HepG2 (cell line): ENCODE measurements at places on chromosomes 1 and 21. TPM values are rescaled to one million over a fixed set of nuclear protein-coding genes. Genes with fewer than 3 reads are reported as not detected.
A peak's percentile ranks its signal among the peaks of the same experiment; 100 is the strongest.

The SHISAL2A gene
- not detected in 2 replicates for total RNA-seq

DNA sequence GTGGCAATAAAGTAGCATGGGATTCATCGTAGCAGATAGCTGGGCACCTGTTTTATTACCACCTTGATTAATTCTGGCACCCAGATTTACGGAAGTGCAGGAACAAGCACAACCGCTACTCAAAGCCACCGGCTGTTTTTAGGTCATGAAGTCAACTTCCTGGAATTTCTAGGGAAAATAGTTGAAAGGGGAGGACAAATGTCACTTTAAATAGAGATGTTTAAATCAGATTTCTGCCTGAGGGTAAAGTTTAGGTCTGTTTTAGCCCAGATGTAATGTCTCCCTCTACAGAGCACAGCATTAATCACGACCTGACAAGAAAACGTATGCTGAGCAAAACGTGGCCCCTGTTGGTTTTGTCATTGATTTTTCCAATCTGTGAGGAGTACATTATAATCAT is 8.0 kb downstream of the ADGRL2 start:
- H3K4me3 ChIP-seq = no peak overlapping the region
- DNase-seq = peak; percentile 38
- H3K27me3 ChIP-seq = no peaks in the 10 kb centered on the region
- H3K27ac ChIP-seq = no peak overlapping the region
- H3K4me1 ChIP-seq = peaks cover 21% of the 10 kb centered on the region

The MYOG gene
- not detected in 2 replicates for total RNA-seq

The NGF gene
- not detected in 2 replicates for total RNA-seq

DNA sequence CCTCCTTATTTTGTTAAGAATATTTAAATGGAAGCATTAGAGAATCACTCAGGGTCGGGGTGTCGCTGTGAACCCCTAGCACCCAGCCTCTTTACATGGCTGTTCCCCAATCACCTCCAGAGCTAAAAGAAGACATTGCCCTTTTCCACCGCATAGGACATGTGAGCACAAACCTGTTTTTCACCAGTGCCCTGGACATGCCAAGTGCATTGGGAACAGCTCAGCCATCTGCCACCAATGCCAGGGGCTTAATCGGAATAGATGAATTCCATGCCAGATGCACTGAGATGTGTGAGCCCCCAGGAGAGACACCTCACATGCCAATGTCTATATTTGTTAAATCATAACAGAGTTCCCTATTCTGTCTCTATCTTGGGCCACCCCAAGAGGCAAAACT is 33.3 kb downstream of the EIF2D start:
- no peaks in the 10 kb centered on the region for H3K36me3 ChIP-seq
- no peak for DNase-seq
- no peak overlapping the region for H3K27ac ChIP-seq
- H3K27me3 ChIP-seq = no peaks in the 10 kb centered on the region
- no peak overlapping the region for H3K4me3 ChIP-seq

GRCh38 chr1:68051475-68051874 is 1.0 kb upstream of the DIRAS3 start:
- H3K27ac ChIP-seq = no peak overlapping the region
- no peak for DNase-seq
- no peak overlapping the region for H3K4me3 ChIP-seq
- no peaks in the 10 kb centered on the region for H3K4me1 ChIP-seq

DNA sequence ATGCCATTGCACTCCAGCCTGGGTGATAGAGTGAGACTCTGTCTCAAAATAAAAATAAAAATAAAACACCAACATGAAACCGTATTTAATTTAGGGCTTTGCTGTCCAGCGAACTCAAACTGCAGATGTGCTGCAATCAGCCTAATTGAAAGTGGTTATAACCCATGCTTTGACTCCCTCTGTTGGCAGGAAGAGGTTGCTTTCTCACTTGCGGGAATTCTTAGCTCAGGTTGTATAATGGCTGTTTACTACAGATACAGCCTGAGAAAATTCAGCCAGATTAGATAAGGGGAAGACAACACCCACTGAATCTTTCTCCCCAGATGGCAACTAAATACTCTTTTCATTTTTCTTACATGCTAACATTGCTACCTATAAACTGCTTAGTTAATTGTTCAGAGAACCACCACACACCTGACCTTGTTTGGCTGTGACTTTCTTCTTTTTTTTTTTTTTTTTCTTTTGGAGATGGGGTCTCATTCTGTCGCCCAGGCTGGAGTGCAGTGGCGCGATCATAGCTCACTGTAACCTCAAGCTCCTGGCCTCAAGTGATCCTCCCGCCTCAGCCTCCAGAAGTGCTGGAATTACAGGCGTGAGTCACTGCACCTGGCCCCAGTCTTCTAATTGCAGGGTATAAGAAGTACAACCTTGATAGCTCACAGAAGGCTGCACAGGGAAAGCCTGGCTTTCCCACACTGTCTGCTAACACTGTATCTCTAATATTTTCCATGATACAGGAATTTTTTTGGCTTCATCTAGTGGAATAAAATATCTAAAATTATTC is 34.6 kb downstream of the DNTTIP2 start:
- H3K27me3 ChIP-seq = no peaks in the 10 kb centered on the region; the same call in 2 of the 3 replicates
- no peaks in the 10 kb centered on the region for H3K36me3 ChIP-seq
- H3K4me3 ChIP-seq = no peak overlapping the region
- no peak overlapping the region for H3K27ac ChIP-seq

DNA sequence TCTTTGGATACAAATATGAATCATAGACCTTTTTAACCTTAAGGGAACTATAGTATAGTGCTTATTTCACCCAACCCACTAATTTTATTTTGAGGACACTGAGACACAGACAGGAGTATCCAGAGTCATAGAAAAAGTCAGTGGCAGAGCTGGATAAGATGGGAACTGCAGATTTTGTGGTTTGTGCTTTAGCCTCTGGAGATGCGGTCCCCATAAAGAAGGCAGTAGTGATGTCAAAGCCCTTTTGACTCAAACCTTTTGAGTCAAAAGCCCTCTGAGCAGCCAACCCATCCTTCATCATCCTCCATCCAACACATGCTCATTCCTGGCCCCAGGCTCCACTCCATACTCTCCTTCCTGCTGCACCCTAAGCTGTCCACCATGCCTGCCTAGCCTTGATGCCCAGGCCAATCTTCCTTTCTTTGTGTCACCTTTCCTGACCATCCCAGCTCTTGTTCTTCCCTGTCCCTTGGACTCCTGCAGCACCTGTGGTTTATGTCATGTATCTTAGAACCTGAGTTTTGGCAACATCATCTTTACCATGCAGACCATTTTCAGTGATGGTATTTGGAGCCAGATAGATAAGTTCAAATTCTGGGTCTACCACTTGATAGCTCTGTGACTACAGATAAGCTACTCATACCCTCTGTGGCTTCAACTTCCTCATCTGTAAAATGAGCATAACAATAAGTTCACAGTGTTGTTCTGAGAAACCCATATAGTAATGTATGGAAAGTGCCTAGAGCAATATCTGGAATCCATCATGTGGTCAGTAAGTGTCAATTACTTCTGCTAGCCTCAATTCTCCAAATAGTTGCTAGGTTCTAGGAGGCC is 20.1 kb downstream of the SLAMF1 start:
- H3K27me3 ChIP-seq = no peaks in the 10 kb centered on the region
- no peak overlapping the region for H3K4me3 ChIP-seq
- H3K36me3 ChIP-seq = no peaks in the 10 kb centered on the region

The SAMD13 gene
- 0.18 TPM in 2 replicates for total RNA-seq

DNA sequence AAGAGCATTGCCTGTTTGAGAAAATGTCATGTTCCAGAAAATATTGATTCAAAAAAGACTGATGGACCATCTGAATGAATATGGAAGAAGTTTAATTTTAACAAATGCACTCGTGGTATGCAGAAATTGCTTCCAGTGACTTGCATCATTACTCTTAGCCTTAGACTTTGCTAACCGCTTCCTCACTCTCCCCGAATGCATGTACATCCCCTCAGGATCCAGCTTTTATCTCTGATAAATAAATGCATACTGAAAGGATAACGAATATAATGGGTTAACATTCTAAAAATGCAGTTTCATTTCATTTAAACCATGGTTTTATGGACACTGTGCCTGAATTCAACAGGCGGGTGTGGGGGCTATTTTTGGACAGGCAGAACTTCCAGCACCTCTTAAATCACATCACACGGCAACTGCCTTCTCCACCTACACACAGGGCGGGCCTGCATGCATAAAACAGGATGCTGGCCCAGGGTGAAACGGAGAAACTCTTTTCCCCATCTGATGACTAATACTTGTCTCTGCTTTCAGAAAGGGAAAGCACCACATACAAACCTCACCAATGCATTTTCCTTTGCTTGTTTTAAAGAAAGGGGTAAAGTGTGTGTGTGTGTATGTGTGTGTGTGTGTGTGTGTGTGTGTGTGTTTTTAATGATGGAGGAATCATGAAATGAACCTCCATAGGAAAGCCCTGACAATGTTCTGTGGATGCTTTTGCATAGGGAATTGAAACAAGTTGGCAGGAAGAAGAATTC is 48.7 kb downstream of the SPAG17 start:
- H3K27ac ChIP-seq = no peak overlapping the region
- H3K27me3 ChIP-seq = no peaks in the 10 kb centered on the region
- no peaks in the 10 kb centered on the region for H3K4me1 ChIP-seq
- no peak overlapping the region for H3K4me3 ChIP-seq

- no peak overlapping the region for H3K27ac ChIP-seq
- no peaks in the 10 kb centered on the region for H3K27me3 ChIP-seq
- no peaks in the 10 kb centered on the region for H3K36me3 ChIP-seq
- no peaks in the 10 kb centered on the region for H3K4me1 ChIP-seq
- no peak overlapping the region for H3K4me3 ChIP-seq
- DNase-seq = no peak
These were observed 163.8 kb downstream of the CHRM3 start for GRCh38 chr1:239550178-239550577.

The LDLRAD1 gene
- total RNA-seq = 1.2 and 2.5 TPM in 2 replicates

The FLG2 gene
- not detected in 2 replicates for total RNA-seq

The HCRTR1 gene
- total RNA-seq = not detected in 2 replicates

DNA sequence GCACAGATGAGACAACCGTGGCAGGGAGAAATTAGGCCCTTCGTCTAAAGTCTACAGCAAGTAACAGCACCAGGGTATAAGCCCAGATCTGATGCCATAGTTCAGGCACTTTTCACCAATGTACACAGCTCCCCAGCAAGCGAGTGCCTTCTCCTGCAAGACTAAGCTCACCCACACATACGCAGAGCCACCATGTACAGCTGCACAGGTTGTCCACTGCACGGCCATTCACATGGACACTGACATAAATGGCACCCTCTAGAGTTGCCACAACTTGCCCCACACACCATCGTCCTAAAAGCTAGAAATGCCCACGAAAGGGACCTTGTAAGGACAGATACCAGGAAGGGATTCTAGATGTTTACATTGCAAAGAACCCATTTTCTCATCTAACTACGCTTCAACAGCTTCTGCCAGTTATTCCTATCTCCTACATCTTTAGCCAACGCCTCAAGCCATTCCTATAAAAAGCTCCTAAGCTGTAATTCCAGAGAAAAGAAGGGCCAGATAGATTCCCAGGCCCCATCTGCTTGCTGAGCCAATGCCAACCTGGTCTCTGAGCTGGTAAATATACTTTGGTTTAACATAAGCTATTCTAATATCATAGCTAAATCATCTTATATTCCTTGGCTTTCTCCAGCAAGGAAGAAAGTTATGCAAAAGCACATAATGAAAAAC is 174.0 kb upstream of the KAZN start:
- no peaks in the 10 kb centered on the region for H3K36me3 ChIP-seq
- no peak overlapping the region for H3K27ac ChIP-seq
- no peaks in the 10 kb centered on the region for H3K27me3 ChIP-seq
- no peaks in the 10 kb centered on the region for H3K4me1 ChIP-seq
- no peak overlapping the region for H3K4me3 ChIP-seq

- no peak overlapping the region for H3K4me3 ChIP-seq
- peaks cover 22% of the 10 kb centered on the region for H3K4me1 ChIP-seq
- H3K27ac ChIP-seq = no peak overlapping the region
- no peak for DNase-seq
These were observed 3.0 kb downstream of the CTSS start for GRCh38 chr1:150762552-150762951.

The TNFRSF8 gene
- total RNA-seq = not detected in 2 replicates

- peak; percentile 38 for DNase-seq
- peaks cover 6% of the 10 kb centered on the region; the same call in 1 of the 2 replicates for H3K4me1 ChIP-seq
- no peaks in the 10 kb centered on the region for H3K27me3 ChIP-seq
- no peaks in the 10 kb centered on the region for H3K36me3 ChIP-seq
- H3K4me3 ChIP-seq = no peak overlapping the region
These were observed 9.8 kb upstream of the F5 start for GRCh38 chr1:169595764-169596711.

The APOBEC4 gene
- total RNA-seq = not detected in 2 replicates

The CHIA gene
- not detected in 2 replicates for total RNA-seq

DNA sequence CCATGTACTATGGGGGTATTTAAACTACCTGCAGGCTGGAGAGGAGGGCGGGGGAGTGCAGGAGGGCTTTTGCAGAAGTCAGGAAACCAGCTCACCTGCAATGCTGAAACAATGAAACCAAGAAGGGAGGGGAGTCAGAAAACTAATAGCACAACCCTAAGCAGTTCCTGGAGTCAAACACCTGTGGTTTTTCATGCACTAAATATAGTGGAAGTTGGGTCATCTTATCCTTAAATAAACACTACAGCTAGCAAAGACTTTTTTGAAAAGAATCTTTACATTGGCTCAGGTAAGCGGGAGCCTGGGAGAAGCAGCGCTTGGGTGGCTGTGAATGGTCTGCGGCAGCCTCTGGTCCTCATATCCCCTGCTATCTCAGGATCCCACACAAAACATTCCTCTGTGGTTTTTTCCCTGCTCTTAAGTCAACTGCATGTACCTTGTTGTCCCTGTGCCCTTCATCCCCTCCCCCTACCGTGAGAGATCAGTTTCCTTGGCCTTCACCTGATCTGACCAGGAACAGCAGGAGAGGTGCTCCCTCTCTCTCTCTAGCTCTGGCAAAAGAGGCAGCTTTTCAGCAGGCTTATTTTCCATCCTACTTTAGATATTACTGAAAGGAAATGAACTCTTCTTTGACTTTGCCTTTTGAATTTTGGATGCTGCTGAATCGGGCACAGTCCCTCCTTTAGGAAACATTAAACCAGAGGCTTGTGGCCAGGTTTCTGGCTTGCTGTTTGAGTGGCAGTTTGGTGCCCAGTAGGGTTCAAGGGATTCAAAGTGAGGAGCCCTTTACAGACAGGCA is 26.6 kb downstream of the TENT5C start:
- H3K36me3 ChIP-seq = no peaks in the 10 kb centered on the region
- no peaks in the 10 kb centered on the region for H3K4me1 ChIP-seq
- H3K27me3 ChIP-seq = no peaks in the 10 kb centered on the region
- no peak for DNase-seq

DNA sequence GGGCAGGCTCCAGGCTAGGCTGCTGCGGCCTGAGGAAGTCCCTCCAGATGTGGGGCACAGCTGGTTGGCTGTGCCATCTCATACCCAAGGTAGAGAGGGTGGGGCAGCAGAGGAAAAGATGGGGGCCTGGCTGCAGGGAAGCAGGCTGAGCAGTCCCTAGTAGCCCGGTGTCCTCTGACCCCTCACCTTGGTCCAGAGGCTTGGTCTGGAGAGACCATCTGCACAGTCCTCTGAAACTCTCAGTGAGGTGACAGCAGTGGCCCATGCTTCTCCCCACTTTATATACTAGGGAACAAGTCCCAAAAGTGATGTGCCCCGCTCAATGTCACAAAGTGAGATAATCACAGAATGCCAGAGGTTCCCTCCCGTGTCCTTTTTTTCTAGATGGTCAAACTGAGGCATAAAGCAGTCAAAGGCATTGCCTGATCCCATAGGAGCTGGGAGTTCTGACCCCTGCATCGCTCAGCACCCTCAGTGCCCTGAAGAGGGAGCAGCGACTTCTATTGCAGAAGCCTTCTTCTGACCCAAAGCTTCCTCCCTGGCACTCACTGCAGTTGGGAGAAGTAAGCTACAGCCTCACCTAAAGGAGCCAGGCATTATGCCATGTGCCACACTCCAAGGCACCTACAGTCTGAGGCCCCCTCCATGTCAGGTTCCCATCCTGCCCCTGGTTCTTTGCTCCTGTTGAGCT is 45.5 kb downstream of the TRABD2B start:
- H3K4me1 ChIP-seq = peaks cover 10% of the 10 kb centered on the region
- no peak for DNase-seq
- no peaks in the 10 kb centered on the region for H3K36me3 ChIP-seq
- H3K27me3 ChIP-seq = peaks cover 20% of the 10 kb centered on the region; the same call in 2 of the 3 replicates

The PCSK9 gene
- total RNA-seq = 31.2 and 80.5 TPM in 2 replicates
